Trophoblast cell (in vitro differentiated cells and primary cell): ENCODE measurements at places on chromosomes 11 and 22.
A peak's percentile ranks its signal among the peaks of the same experiment; 100 is the strongest.

- no peaks in the 10 kb centered on the region for H3K27me3 ChIP-seq
- H3K4me1 ChIP-seq = peaks cover 33% of the 10 kb centered on the region
- peak; percentile 9 for DNase-seq
Observed at GRCh38 chr11:47257517-47258316, at the start of gene NR1H3. Gene NR1H3 (plus strand): TSS chr11:47257996. CDS start chr11:47259217, 1,221 bp downstream.

- H3K4me1 ChIP-seq = no peaks in the 10 kb centered on the region
- peaks cover 2% of the 10 kb centered on the region for H3K36me3 ChIP-seq
- H3K27me3 ChIP-seq = no peaks in the 10 kb centered on the region
- H3K4me3 ChIP-seq = no peak overlapping the region
Observed at GRCh38 chr22:47055921-47056320, 293.5 kb downstream of the TBC1D22A start.

- DNase-seq = no peak
- H3K4me1 ChIP-seq = no peaks in the 10 kb centered on the region
- H3K4me3 ChIP-seq = no peak overlapping the region
- no peaks in the 10 kb centered on the region for H3K27me3 ChIP-seq
- no peak overlapping the region for H3K27ac ChIP-seq
- H3K36me3 ChIP-seq = no peaks in the 10 kb centered on the region
Observed at GRCh38 chr11:122004446-122004845, 111.6 kb downstream of the BLID start.

DNA sequence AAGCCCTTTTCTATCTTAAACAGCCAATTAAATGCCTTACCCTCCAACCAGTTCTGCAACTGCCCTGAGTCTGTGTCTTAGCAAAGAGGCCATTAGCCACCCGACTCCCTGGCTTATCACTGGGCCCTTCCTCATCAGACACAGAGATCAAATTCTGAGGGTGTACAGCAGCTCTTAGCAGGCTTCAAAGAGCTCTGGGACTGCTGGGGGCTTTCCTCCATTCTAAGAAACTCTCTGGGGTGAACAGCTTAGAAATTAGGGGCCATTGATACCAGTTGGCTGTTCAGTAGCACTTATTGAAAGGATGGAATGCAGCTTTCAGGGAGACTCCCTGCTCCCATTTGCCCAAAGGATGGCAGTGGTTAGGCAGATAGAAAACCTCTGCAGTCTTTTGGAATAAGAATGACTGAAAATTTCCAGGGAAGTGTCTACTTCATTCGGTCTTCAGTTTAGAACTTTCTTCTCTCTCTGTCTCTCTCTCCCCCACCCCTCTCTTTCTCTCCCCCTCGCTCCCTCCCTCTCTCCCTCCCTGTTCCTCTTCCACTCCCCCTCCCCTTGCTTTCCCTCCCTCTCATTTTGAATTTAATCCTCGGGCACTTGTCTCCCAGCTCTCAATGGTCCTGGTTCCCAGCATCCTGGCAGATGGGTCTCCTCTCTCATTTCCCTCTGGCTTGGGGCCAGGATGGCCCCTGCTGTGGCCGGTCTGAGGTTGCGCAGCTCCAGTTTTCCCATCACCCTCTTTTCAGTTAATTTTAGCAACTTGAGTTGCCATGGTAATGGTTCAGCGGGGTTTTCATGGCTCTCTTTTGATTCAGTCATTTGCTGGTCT, 76.4 kb downstream of the COMMD9 start:
- no peaks in the 10 kb centered on the region for H3K27me3 ChIP-seq

- peak; percentile 5 for DNase-seq
- no peak overlapping the region for H3K27ac ChIP-seq
- no peaks in the 10 kb centered on the region for H3K27me3 ChIP-seq
- no peaks in the 10 kb centered on the region for H3K4me1 ChIP-seq
- no peaks in the 10 kb centered on the region for H3K36me3 ChIP-seq
Observed at GRCh38 chr11:7143908-7144307, 55.1 kb downstream of the RBMXL2 start.

DNA sequence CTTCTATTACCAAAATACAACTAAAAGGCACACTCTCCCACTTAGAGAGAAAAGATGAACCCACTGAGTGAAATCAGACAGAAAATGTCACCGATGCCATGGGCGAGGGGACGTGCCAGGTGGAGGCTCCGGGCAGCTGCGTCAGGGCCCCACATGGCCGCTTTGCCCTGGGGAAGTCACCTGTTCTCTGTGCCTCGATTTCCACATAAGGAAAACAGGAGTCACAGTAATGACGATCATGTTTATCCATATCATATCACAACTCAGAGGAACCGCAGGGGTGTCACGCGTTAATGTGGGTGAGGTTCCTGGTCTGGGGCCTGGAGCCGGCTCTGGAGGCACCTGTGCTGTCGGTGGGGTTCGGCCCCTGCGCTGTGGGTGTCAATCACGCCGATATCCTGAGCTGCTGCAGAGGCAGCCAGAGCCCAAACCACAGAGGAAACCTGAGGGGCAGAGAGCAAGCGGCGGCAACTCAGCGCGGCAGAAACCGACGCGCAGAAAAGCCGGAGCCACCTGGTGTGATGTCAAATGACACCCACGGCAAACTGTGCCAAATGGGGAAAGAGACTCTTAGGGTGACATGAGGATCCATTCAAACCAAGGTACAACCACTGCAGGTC, 243.7 kb downstream of the BRD1 start:
- no peaks in the 10 kb centered on the region for H3K4me1 ChIP-seq
- DNase-seq = no peak
- H3K4me3 ChIP-seq = no peak overlapping the region
- H3K27me3 ChIP-seq = no peaks in the 10 kb centered on the region
- no peak overlapping the region for H3K27ac ChIP-seq
- no peaks in the 10 kb centered on the region for H3K36me3 ChIP-seq

DNA sequence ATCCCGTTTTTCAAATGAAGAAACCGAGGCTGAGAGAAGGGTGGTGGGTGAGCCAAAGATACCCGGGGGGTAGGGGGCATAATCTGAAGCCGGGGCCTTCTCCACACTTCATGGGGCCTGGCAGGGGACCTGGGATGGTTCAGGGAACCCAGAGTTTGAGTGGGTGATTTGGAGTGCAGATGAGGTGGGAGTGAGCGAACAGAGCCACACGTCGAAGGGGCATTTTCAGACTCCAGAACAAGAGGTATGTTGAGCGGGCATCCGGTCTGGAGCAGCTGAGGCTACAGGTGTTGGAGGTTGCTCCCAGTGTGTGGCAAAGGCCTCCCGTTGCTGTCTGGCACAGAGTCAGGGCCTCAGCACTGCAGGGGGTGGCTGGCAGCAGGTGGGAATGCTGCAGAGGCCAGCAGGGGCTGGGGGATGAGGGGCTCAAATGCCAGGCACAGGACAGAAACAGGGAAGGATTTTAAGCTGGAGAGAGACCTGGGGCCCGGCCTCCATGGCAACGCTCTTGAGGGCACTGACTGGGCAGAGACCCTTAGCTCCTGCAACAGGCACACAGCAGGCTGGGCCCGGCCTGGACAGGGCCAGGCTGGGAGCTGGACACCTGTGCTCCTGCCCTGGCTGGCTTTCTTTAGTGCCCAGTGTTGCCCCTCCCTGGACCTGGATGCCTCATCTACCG, 46.2 kb downstream of the WNT11 start:
- H3K27me3 ChIP-seq = no peaks in the 10 kb centered on the region
- H3K4me1 ChIP-seq = peaks cover 14% of the 10 kb centered on the region
- no peak for DNase-seq
- H3K4me3 ChIP-seq = no peak overlapping the region

DNA sequence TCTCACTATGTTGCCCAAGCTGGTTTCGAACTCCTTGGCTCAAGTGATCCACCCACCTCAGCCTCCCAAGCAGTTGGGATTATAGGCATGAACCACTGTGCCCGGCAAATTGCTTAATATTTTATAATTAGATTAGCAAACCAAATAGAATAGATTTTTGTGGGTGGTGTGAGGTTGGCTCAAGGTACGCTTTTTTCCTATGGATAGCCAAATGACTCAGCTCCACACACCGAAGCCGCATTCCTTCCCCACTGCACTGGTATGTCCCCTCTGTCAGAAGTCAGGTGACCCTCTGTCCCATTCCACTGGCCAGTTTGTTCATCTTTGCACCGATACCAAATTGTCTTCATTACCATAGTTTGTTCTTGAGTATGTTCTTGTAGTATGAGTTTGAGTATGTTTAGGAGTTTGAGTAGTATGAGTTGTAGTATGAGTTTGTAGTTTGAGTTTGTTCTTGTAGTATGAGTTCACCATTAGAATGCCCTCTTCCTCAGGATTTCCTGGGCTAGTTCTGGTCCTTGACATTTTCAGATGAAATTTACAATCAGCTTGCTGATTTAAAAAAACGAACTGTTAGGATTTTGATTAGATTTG, 19.4 kb downstream of the SUSD2 start:
- no peaks in the 10 kb centered on the region for H3K27me3 ChIP-seq
- H3K27ac ChIP-seq = peak overlapping the region; percentile 92
- H3K4me1 ChIP-seq = peaks cover 35% of the 10 kb centered on the region
- peaks cover 2% of the 10 kb centered on the region for H3K36me3 ChIP-seq
- no peak overlapping the region for H3K4me3 ChIP-seq

DNA sequence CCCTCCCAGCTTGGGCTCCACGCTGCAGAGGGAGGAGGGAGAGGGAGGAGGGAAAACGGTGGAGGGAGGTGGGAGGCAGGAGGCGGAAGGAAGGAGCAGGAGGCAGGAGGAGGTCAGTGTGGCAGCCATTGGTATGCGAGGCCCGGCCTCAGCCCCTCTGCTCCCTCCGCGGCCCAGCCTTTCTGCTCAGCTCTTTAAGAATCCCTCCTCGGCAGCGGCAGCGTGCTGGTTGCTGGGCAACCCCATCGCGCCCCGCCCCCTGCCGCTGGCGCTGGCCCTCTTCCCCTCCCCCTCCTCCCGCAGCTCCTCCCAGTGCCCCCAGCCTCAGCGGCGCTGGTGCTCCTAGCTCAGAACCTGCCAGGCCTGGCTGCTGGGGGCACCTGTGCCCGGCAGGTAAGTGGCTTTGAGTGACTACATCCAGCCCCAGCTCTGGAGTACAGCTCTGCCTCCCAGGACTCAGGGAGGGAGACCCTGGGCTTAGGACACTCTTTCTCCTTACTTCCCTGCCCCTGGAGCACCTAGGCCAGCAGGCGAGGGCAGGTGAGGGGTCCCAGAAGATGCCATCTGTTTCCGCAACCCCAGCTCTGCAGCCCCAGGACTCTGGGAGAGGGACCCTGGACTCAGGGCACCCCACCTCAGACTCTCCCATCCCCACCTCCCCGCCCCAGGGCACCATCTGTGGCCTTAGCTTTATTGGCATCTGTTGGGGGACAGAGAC, 7.2 kb upstream of the FLRT1 start:
- H3K4me3 ChIP-seq = no peak overlapping the region
- H3K27me3 ChIP-seq = peaks cover 3% of the 10 kb centered on the region
- H3K27ac ChIP-seq = no peak overlapping the region
- no peaks in the 10 kb centered on the region for H3K4me1 ChIP-seq
- no peaks in the 10 kb centered on the region for H3K36me3 ChIP-seq

DNA sequence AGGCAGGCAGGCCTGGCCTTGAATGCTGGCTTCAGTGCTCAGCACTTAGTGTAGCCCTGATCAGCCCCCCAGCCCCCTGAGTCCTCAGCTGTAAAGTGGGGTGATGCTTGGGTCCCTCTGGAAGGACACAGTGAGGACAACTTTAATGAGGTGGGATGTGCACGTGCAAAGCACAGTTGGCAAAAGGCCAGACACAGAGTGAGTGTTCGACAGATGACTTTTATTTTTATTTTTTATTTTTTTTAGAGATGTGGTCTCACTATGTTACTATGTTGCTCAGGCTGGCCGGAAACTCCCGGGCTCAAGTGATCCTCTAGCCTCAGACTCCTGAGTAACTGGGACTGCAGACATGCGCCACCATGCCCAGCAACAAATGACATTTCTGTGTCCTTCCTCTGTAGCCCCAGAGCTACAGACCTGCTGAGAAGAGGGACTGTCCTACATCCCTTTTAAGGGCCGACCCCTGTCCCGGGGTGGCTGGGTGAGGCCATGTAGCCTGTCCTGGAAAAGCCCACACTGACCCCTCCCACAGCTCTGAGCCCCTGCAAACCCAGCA, 6.9 kb upstream of the C11orf96 start:
- no peak overlapping the region for H3K27ac ChIP-seq
- H3K36me3 ChIP-seq = no peaks in the 10 kb centered on the region
- DNase-seq = no peak
- no peaks in the 10 kb centered on the region for H3K27me3 ChIP-seq
- no peak overlapping the region for H3K4me3 ChIP-seq

DNA sequence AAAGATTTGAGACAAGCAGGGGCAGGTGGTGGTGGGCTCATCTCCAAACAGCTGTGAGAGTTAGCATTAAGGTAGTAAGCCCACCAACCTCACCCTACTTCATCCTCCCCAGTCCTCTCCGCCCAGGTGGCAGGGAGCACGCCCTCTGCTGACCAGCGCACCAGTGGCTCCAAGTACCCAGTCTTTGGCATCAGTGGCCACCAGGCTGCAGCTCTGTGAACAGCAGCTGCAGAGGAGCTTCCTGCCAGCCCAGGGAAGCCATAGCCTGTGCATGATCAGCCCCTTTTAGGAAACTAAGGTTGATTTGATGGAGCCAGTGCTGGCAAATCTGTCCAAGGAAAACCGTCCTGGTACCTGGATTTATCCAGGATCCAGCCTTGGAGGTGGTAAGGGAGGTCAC, 21.7 kb downstream of the CAVIN3 start:
- H3K4me3 ChIP-seq = no peak overlapping the region
- no peaks in the 10 kb centered on the region for H3K36me3 ChIP-seq
- no peaks in the 10 kb centered on the region for H3K4me1 ChIP-seq
- no peak for DNase-seq

- H3K4me3 ChIP-seq = no peak overlapping the region
- no peaks in the 10 kb centered on the region for H3K36me3 ChIP-seq
- H3K27ac ChIP-seq = no peak overlapping the region
- H3K4me1 ChIP-seq = peaks cover 19% of the 10 kb centered on the region
Observed at GRCh38 chr22:45639747-45640102, 31.9 kb upstream of the ATXN10 start.

- no peaks in the 10 kb centered on the region for H3K36me3 ChIP-seq
- DNase-seq = no peak
- no peak overlapping the region for H3K4me3 ChIP-seq
- no peak overlapping the region for H3K27ac ChIP-seq
- H3K27me3 ChIP-seq = no peaks in the 10 kb centered on the region
Observed at GRCh38 chr11:104096900-104097299, 60.5 kb downstream of the DDI1 start.

GRCh38 chr22:24683691-24684090, 80.7 kb downstream of the GGT1 start:
- H3K4me1 ChIP-seq = no peaks in the 10 kb centered on the region
- H3K36me3 ChIP-seq = no peaks in the 10 kb centered on the region
- no peak overlapping the region for H3K27ac ChIP-seq
- no peak overlapping the region for H3K4me3 ChIP-seq

GRCh38 chr11:74142624-74143023, 28.2 kb downstream of the C2CD3 start:
- DNase-seq = no peak
- H3K4me3 ChIP-seq = no peak overlapping the region
- no peaks in the 10 kb centered on the region for H3K36me3 ChIP-seq
- peaks cover 10% of the 10 kb centered on the region for H3K4me1 ChIP-seq
- H3K27me3 ChIP-seq = no peaks in the 10 kb centered on the region

GRCh38 chr11:10493041-10493663, 38.1 kb downstream of the AMPD3 start:
- no peak for DNase-seq
- no peaks in the 10 kb centered on the region for H3K27me3 ChIP-seq
- no peak overlapping the region for H3K4me3 ChIP-seq

- H3K27ac ChIP-seq = no peak overlapping the region
- no peak overlapping the region for H3K4me3 ChIP-seq
- H3K4me1 ChIP-seq = no peaks in the 10 kb centered on the region
- no peaks in the 10 kb centered on the region for H3K36me3 ChIP-seq
- DNase-seq = no peak
Observed at GRCh38 chr11:106683435-106683834, 334.8 kb downstream of the GUCY1A2 start.

GRCh38 chr22:17672417-17672991, 33.9 kb downstream of the BCL2L13 start:
- no peak overlapping the region for H3K27ac ChIP-seq
- no peaks in the 10 kb centered on the region for H3K4me1 ChIP-seq
- H3K36me3 ChIP-seq = peaks cover 9% of the 10 kb centered on the region
- H3K27me3 ChIP-seq = no peaks in the 10 kb centered on the region
- no peak for DNase-seq
